A549 treated with CORT108297 at 1 μM for 4 hours (cell line): ENCODE measurements at places on chromosomes 3 and 15. TPM values are rescaled to one million over a fixed set of nuclear protein-coding genes. Genes with fewer than 3 reads are reported as not detected.

Gene PDCD10
- 51.2 to 69.2 TPM (median 55.9 TPM) in 5 replicates for total RNA-seq

Gene ARID3B
- 3.1 to 4.2 TPM (median 3.9 TPM) in 5 replicates for total RNA-seq

Gene SPTBN5
- 0.17 to 0.27 TPM (median 0.24 TPM) in 5 replicates for total RNA-seq

Gene XYLB
- 3.8 to 4.6 TPM (median 4.4 TPM) in 5 replicates for total RNA-seq

Gene REC114
- total RNA-seq: 0.17 TPM in 1 of 5 replicates, not detected in the others

Gene ANKUB1
- total RNA-seq: 0.06 TPM in 1 of 5 replicates, not detected in the others

Gene LSMEM2
- total RNA-seq: 0.09 TPM in 2 of 5 replicates, not detected in the others

Gene GOLGA8T
- 0.90 to 1.8 TPM (median 1.7 TPM) in 5 replicates for total RNA-seq

Gene GOLGA6D
- 0.03 to 0.06 TPM (median 0.04 TPM) in 4 of 5 replicates, not detected in the other for total RNA-seq

Gene MGLL
- 60.5 to 82.6 TPM (median 67.2 TPM) in 5 replicates for total RNA-seq

Gene AHSG
- total RNA-seq: 0.05 to 0.09 TPM in 2 of 5 replicates, not detected in the others

Gene HRH1
- 7.6 to 9.0 TPM (median 8.1 TPM) in 5 replicates for total RNA-seq

Gene ASB14
- not detected in 5 replicates for total RNA-seq

Gene RETNLB
- not detected in 5 replicates for total RNA-seq

Gene CLCN2
- total RNA-seq: 4.2 to 6.1 TPM (median 5.8 TPM) in 5 replicates

Gene KNG1
- total RNA-seq: 0.07 TPM in 1 of 5 replicates, not detected in the others

Gene ZNF501
- not detected in 5 replicates for total RNA-seq

Gene RHOV
- total RNA-seq: 4.2 to 6.7 TPM (median 6.0 TPM) in 5 replicates

Gene MKRN3
- 1.5 to 2.8 TPM (median 2.5 TPM) in 5 replicates for total RNA-seq

Gene DUOXA1
- total RNA-seq: 0.08 to 0.17 TPM (median 0.12 TPM) in 5 replicates

Gene DUOX2
- total RNA-seq: 0.03 to 0.13 TPM (median 0.06 TPM) in 5 replicates

Gene TM4SF18
- 37.6 to 44.7 TPM (median 41.3 TPM) in 5 replicates for total RNA-seq

Gene AGBL1
- total RNA-seq: not detected in 5 replicates

Gene EOMES
- 0.95 to 1.6 TPM (median 1.1 TPM) in 5 replicates for total RNA-seq

Gene SCAANT1
- total RNA-seq: not detected in 5 replicates

Gene SUSD5
- total RNA-seq: 3.0 to 4.4 TPM (median 3.1 TPM) in 5 replicates

Gene TEX55
- total RNA-seq: not detected in 5 replicates

Gene ADGRG7
- not detected in 5 replicates for total RNA-seq

Gene GOLGA8F
- not detected in 5 replicates for total RNA-seq

Gene SCG5
- total RNA-seq: 2.1 to 2.8 TPM (median 2.2 TPM) in 5 replicates

Gene EAF1
- 13.1 to 16.3 TPM (median 15.6 TPM) in 5 replicates for total RNA-seq

Gene GAP43
- total RNA-seq: 0.06 to 0.08 TPM (median 0.06 TPM) in 4 of 5 replicates, not detected in the other

Gene DLG1
- 13.0 to 19.0 TPM (median 16.9 TPM) in 5 replicates for total RNA-seq

Gene IFT57
- total RNA-seq: 40.0 to 56.2 TPM (median 43.1 TPM) in 5 replicates

Gene CEMIP
- 1.5 to 2.2 TPM (median 1.9 TPM) in 5 replicates for total RNA-seq

Gene ZNF770
- total RNA-seq: 14.2 to 17.5 TPM (median 15.5 TPM) in 5 replicates

Gene SELENOS
- 140 to 158 TPM (median 144 TPM) in 5 replicates for total RNA-seq

Gene HCN4
- total RNA-seq: 0.22 to 0.35 TPM (median 0.32 TPM) in 5 replicates

Gene SCG3
- total RNA-seq: 0.03 to 0.05 TPM (median 0.04 TPM) in 3 of 5 replicates, not detected in the others

Gene WNT5A
- total RNA-seq: 0.76 to 1.2 TPM (median 0.95 TPM) in 5 replicates

Gene ZPLD1
- 0.03 to 0.07 TPM (median 0.05 TPM) in 4 of 5 replicates, not detected in the other for total RNA-seq

Gene SLC12A1
- not detected in 5 replicates for total RNA-seq

Gene C3orf70
- total RNA-seq: 0.01 to 0.02 TPM in 2 of 5 replicates, not detected in the others

Gene MFAP1
- total RNA-seq: 24.1 to 35.2 TPM (median 25.4 TPM) in 5 replicates

Gene CEP152
- 2.9 to 4.5 TPM (median 4.1 TPM) in 5 replicates for total RNA-seq
